ENCODE measurements at places on chromosomes 16 and 17. TPM values are rescaled to one million over a fixed set of nuclear protein-coding genes. Genes with fewer than 3 reads are reported as not detected.

Gene SCNN1G
- total RNA-seq: not detected

Gene ZG16B
- not detected for total RNA-seq

Gene TCF25
- 238 TPM for total RNA-seq

- DNase-seq: no peak
Observed at GRCh38 chr17:8408371-8408770, 10.7 kb upstream of the RNF222 start.

GRCh38 chr17:17062866-17063265, 20.6 kb downstream of the MPRIP start:
- DNase-seq: no peak
